Spinal cord (tissue), 10 donors: ENCODE measurements at places on chromosomes 1 and 21. TPM values are rescaled to one million over a fixed set of nuclear protein-coding genes. Genes with fewer than 3 reads are reported as not detected.

The FCRL2 gene
- 0.20 TPM for total RNA-seq

The FCGR3B gene
- total RNA-seq, result 0.39 TPM

The OR2AK2 gene
- 1.1 TPM for total RNA-seq

The SESN2 gene
- 10.1 TPM for total RNA-seq

The HSF2BP gene
- total RNA-seq, result 1.4 TPM
